ENCODE measurements at places on chromosomes 5 and 9.

DNA sequence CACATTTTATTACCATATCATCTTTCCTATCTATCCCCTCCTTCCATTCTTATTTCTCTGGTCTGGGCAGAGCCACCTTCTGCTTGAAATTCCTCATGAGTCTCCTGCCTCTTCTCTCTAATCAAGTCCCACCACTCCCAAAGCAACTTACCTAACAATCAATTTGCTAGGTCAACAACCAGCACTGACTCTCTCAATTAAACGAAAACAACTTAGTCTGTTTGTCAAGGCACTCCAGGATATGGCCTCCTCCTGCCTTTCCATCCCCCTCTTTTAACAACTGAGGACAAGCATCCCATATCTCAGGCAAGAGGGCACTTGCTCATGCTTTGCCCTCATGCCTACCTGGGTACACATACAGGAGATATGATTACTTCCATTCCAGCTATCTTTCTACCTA is 47.4 kb downstream of the HCN1 start:
- no peak for DNase-seq

GRCh38 chr9:35357116-35357515 is 132.8 kb upstream of the RUSC2 start:
- DNase-seq: no peak

DNA sequence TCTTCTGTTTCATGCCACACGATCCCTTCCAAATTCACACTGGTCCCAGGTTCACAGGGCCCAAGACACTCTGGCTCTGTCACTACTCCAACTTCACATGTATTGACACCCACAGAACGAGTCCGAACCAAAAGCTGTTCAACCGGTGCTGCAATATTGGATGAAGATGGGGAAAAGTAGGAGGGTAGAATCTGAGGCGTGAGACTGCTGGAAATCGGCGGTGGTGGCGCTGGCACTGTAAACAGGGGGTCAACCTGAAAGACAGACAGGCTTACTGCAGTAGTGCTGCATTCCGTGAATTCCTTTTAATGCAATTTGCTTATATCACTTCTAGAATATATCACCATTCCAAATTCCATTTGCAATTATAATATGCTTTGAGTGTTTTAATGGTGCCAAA is 45.4 kb downstream of the ZNF608 start:
- no peak for DNase-seq

DNA sequence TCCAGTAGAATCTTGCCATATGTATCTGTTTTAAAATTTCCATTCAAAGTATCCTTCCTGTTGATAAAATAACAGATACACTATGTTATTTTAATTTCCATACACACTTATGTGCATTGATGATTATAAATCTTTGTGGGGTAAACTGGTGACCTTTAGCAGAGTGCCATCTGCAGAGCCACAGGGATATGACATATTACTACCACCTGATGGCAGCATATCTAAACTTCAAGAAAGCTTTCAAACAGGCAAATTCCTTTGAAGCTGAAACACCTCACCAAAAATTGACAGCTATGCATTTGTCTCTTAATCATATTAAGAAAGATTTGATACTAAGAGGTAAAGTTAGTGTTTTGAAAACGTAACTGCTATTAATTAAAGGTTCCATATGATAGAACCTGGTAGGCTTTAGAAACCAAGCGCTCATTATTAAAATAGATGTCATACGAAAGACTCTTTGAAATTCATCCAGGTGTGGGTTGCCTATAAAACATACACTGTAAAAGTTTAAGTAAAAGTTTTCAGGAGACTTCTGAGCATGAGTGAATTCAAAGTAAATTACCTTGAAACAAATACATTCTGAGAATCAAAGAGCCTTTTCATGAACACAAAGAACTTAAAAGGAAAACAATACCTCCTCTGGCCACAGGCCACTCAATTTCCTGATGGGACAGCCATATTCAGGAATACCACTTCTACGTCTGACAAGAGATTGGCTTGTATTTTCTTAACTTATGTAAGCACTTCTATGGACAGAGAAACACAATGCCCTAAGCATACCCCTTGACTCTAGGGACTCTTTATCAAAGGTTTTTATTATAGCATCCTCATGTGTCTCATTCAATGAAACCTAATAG is 93.3 kb downstream of the KIAA0825 start:
- DNase-seq: peak; percentile 84

- no peak for DNase-seq
Measured at GRCh38 chr9:113950195-113951031, 74.3 kb downstream of the ZNF618 start.

- no peak for DNase-seq
Measured at GRCh38 chr9:70435948-70436347, 21.5 kb upstream of the KLF9 start.

- DNase-seq: no peak
Measured at GRCh38 chr9:135096408-135096895, 9.0 kb downstream of the OLFM1 start.

Data from cerebellar cortex (tissue), 1 donor.